CD8-positive, alpha-beta T cell (primary cell): ENCODE measurements at places on chromosomes 5 and 9.

DNA sequence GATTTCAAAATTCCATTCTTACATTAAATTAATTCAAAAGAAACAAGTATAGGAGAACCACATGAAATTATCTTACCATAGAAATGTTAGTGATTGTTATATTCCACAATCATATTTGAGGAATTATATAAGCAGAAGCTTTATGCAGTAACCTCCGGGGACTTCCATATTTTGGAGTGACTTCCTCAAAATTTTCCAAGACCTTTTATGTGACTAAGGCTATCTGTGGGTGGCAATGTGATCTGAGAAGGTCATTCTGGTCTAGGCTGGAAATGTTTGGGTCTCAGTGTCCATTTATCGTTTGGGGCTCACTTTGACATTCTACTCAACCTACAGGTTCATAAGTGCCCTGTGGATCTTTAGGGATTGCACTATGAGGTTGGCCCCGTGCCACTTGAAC, 776.6 kb downstream of the CDH12 start:
- no peak for DNase-seq

GRCh38 chr5:10485142-10485795, 43.6 kb downstream of the ROPN1L start:
- no peak for DNase-seq

- no peak for DNase-seq
Measured at GRCh38 chr5:145708169-145708568, 127.0 kb downstream of the PRELID2 start.

- DNase-seq: no peak
Measured at GRCh38 chr5:39370555-39371366, 6.5 kb upstream of the C9 start.

DNA sequence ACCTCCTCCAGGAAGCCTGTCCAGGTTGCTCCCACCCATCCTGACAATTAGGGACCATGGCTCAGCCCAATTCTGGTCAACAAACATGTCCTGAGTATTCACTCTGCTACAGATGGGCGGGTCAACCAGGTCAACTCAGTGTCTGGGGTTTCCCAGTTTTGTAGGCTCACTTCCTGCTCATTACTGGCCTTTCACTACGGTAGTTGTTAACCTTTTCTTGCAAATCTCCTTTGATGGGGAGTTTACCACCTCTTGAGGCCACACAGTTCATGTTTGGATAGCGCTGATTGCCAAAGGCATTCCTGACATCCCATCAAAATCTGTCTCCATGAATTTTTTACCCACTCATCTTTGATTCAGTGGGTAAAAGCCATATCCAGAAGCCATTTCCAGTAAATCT, 13.8 kb downstream of the TMEM8B start:
- no peak for DNase-seq

GRCh38 chr9:36415822-36416525, 15.9 kb upstream of the RNF38 start:
- no peak for DNase-seq

- DNase-seq: peak; percentile 94
Measured at GRCh38 chr5:14581891-14582796, 552 bp downstream of the OTULINL start.

GRCh38 chr9:134192951-134193731, 28.8 kb upstream of the RNU6ATAC start:
- no peak for DNase-seq

DNA sequence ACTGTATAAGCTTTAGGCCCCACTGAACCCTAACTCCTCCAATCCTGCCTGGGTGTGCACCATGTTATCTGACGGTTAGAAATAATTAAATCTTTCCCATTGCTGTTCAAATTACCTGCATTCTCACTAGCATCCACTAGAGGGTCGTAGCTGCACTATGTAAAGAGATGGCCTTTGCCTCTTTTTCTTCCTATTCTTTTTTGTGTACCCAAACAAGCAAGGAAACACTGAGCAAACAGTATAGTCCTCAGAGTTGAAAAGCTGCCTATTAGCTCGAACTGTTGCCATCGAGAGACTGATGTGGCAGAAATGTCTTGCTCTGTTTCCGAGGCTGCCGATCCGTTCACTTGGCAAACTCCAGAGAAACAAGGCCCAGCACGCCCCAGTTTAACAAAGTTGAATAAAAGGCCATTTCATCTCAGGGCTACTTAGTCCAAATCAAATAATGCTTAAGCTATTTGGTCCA, 163.8 kb upstream of the TRPM3 start:
- DNase-seq: peak; percentile 54

- no peak for DNase-seq
Measured at GRCh38 chr9:14907360-14907685, 2.9 kb downstream of the FREM1 start.

GRCh38 chr9:137240318-137240840, 708 bp upstream of the TUBB4B start:
- no peak for DNase-seq

- DNase-seq: no peak
Measured at GRCh38 chr9:121556580-121556979, 56.9 kb upstream of the GGTA1 start.

DNA sequence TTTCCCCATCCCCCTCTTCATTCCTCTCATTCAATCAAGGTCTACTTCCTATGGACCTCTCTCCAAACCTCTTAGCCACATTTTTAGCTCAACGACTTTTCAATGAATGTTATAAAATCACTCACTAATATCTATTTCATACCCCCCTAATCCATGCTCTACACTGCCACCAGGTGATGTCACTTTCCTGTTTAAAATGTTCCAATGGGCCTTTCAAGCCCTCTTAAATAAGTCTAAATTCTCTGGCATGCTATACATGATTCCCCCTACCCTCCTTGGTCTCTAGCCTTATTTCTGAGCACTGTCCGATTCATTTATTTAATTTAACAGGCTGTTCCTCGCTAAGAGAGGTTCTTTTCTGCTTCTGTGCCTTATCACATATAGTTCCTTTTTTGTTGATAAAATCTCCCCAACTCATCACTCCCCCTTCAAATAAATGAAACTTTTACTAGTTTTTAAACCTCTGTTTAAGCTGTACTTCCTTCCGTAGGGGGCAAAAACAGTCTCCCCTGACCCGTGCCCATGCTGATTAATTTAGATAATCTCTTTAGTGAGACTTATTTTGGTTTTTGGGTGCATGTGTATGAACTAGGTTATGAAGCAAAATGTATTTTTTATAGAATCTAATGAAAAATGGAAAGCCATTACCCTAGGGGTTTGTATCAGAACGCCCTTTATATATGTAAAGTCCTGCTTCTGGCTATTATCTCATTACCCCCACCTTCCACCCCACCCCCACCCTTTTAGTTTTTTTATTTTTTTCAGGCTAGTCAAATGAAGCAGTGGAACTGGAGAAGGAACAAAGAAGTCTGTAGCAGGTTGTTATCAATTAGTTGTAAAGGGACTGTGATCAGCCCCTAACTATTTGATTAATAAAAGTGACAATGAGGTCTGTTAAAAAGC, 9.0 kb downstream of the ABHD17B start:
- no peak for DNase-seq

GRCh38 chr5:160685695-160686094, 166.3 kb downstream of the ATP10B start:
- no peak for DNase-seq

GRCh38 chr9:77451507-77451906, 196.6 kb downstream of the GNA14 start:
- no peak for DNase-seq

DNA sequence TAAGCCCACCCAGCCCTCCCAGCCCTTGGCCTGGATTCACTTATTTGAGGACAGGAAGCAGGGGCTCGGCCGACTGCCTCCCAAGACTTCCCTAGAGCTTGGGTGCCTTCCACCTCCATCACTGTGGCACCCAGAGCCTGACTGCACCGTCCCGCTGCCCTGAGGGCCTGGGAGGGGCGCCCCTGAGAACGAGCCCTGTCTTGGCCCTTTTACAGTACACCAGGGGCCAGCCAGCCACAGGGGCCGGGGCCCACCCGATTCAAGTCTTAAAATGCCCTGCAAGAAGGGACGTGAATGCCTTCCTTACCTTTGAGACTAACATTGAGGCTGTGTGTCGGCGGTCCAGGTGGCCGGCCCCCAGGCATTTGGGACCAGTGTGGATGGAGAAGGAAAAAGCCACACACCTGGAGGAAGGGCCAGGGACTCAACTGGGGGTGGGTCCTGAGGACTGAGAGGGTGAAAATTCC, 16.8 kb downstream of the FAM78A start:
- DNase-seq: no peak

DNA sequence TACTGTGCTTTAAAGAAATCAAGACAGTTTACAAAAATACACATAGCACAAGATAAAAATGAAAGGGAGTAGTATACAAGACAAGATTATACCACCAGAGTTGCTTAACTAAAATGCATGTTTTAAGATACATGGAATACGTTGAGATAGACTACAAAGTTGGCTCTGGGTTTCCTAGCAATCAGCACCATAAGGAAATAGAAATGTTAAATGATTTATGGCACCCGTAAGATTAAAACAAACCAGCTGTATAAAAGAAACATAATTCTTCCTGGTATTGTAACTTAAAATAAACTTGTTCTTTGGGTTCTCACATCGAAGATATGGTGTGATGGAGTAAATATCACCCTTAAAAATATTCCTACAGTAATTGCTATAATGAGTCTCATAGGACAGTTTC, 9.9 kb upstream of the CSNK1G3 start:
- DNase-seq: no peak

DNA sequence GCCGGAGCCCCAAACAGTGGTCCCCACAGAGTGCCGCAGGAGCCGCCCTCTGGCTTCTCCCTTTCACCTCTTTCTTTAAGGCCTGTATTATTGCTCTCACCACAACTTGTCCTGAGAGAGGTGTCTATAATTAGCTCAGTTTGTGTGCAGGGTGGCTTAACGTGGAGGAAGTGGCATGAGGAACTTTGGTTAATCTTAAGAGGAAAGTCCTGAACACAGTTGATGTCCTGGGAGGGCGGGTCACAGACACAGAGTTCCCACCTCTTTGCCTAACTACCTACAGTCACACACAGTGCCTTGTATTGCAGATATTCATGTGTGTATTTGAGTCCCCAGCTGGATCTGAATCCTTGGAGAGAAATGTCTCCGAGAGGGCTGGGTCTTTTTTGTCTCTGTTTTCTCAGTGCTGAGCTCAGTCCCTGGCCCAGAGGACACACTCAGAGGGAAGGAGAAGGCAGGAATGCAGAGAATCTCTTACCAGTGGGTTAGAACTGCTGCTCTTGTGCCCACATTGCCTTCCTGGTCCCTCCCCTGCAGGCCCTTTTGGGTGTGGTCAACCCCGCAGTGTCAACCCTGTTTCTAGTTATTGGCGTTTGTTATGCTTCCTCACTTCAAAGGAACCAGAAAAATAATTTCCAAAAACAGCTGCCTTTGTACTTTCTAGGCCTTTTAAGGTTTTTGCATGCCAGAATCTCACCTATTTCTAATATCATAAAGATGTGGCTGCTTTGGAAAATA, 392.5 kb downstream of the KDM4C start:
- peak; percentile 34 for DNase-seq

GRCh38 chr5:142551338-142552067, 134.4 kb downstream of the FGF1 start:
- no peak for DNase-seq

DNA sequence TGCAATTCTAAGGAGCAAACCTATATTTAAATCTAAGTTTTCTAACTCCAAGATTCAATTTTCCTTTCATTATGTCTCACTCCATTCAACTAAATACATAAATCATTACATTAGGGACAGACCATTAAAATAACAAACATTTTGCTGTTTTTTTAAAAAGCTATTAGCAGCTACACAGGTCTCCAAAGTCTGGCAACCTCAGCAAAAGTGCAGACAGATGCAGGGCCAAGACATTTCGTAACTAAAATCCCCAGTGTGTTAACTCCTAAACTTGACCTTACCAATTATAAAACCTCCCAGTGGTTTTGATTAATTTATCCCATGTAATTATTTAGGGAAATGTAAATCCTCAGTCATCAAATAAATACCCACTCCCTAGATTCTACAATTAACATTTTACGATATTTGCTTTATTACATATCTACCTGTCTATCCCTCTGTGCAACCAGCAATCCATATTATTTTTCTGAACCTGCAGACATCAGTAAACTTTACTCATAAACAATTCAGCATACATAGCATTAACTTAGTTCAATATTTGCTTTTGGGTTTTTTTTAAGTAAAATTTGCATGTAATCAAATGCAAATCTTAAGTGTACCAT, 64.7 kb downstream of the RGS7BP start:
- DNase-seq: no peak

- no peak for DNase-seq
Measured at GRCh38 chr9:7284117-7284516, 515.5 kb downstream of the DMAC1 start.

DNA sequence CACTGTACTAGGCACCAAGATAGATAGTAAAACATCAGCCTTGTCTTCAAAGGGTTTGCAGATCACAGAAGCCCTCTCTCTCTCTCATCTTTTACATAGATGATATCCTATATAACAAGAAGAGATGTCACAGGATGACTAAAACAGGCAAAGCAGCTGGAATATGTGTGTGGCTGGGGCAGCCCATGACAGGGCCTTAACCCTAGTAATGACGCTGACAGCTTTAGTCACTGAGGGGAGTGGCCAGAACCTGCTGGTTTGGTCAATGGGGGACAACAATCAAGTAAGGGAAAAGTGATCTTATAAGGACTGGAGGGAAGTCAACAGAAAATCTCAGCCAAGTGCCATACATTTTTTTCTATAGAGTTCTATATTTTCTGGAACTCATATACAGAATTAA, 41.9 kb upstream of the RIC1 start:
- DNase-seq: no peak

GRCh38 chr5:68817632-68818031, 276.2 kb upstream of the SLC30A5 start:
- no peak for DNase-seq

GRCh38 chr5:54457094-54457862, 1.8 kb downstream of the HSPB3 start:
- no peak for DNase-seq

DNA sequence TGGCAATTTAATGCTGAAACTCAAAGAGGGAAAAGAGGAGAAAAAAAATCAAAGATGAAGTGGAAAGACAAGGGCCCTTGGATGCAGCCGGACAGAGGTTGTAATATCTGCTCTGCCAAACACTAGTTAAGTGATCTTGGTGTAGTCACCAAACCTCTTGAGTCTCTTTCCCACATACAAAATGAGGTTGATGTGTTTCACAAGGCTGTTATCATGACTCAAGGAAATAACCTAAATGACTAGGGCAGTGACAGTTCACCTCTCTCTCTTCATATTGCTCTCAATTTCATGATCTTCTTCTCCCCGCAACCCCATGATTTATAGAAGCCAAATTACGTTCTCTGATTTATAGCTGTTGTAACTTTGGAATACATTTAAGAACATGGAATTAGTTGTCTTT, 44.9 kb downstream of the PIK3R1 start:
- DNase-seq: peak; percentile 41

DNA sequence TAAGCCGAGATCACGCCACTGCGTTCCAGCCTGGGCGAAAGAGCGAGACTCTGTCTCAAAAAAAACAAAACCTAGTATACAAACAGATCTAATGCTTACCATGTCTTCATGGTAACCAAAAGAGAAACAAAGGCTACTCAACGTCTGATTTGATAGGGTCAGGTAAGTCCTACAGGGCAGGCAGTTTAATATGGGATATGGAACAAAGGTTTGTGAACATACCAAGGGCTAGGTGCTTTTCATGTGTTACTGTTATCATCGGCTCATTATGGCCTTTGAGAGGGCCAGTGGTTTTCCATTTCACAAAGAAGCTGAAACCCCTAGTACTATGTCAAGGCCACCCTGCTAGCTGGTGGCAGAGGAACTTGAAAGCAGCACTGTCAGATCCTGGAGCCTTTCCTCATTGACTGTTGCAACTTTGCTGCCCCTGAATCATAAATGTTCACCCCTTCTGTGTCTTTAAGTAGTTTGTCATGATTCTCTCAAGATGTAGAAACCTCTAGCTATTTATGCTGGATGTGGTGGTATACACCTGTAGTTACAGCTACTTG, 5.1 kb downstream of the IQGAP2 start:
- no peak for DNase-seq
